Ureter (tissue), 1 donor: ENCODE measurements at places on chromosomes 4 and X. TPM values are rescaled to one million over a fixed set of nuclear protein-coding genes. Genes with fewer than 3 reads are reported as not detected.

DNA sequence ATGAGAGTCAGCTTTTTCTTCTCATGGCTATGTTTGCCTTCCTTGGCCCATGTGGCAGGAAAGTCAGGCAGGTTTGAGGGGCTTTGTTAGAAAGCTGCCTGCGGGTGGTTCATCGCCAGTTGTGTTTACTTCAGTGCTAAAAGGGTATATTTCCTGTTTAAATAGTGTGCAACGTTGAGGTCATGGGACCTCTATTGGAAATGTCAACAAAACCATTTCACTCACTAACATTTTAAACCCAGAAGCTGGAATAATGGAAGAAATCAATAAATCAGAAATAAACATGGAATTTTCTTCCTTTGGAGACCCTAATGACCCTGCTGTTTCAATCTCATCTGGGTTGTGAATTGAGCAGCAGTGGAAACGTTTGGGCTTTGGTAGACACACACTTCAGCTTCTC lies 185.8 kb downstream of the ANKRD50 start:
- DNase-seq: no peak

DNA sequence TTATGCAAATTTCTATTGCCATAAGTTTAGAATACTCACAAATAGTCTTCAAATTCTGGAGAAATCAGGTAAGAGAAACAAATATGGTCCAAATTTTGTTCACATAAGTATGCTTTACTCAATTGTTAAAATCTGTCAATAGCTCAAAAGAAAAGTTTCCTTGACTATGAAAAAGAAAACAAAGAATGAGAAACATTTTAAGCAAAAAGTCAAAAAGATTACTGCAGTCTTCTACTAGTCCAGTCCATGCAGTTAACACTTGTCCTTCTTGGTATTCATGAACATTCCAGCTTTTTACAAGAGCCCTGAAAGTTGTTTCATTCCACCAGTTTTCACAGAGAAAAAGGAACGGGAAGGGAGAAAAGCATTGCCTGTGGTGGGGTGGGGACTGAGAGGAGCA lies 54.7 kb upstream of the ZXDA start:
- DNase-seq: no peak

GRCh38 chrX:125765347-125765746 lies 400.7 kb downstream of the DCAF12L2 start:
- no peak for DNase-seq

The PROM1 gene
- total RNA-seq: 37.0 TPM

DNA sequence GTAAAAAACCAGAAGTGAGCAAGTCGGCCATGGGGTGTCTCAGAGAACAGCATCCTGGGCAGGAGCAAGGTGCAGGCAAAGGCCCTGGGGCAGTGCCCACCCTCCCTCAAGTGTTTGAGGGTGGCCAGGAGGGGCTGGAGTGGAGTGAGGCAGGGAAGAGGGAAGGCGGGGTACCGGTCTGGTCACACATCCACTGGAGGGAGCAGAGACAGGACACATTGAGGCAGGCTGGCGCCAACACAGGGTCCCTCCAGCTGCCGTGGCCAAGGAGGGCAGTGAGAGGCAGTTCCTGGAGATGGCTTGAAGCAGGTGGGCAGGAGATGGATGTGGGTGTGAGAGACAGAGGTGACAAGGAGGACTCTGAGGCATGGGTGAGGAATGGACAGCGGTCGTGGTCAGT lies 20.3 kb upstream of the RNF4 start:
- no peak for DNase-seq

The ENOX2 gene
- total RNA-seq: 21.0 TPM

The CXCL3 gene
- not detected for total RNA-seq

The POU3F4 gene
- not detected for total RNA-seq

The WWC2 gene
- 32.2 TPM for total RNA-seq

DNA sequence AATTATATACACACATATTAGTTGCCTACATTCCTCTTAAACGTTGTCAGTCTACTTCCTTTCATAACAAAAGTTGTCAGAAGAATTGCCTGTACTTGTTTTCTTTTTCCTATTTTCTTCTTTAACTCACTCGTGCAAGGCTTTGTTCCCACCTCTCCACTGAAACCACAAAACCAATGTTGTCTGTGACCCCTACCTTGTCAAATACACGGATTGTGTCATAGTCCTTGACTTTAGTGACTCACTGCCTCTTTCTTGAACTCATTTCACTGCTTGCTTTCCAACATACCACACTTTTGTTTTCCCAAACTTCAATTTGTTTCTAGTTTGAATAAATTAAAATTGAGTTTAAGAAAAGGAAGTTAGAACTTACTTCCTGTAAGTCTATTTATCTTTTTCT lies 283.9 kb upstream of the AGA start:
- DNase-seq: no peak
